ENCODE measurements at places on chromosomes 13 and 19.
A peak's percentile ranks its signal among the peaks of the same experiment; 100 is the strongest.

DNA sequence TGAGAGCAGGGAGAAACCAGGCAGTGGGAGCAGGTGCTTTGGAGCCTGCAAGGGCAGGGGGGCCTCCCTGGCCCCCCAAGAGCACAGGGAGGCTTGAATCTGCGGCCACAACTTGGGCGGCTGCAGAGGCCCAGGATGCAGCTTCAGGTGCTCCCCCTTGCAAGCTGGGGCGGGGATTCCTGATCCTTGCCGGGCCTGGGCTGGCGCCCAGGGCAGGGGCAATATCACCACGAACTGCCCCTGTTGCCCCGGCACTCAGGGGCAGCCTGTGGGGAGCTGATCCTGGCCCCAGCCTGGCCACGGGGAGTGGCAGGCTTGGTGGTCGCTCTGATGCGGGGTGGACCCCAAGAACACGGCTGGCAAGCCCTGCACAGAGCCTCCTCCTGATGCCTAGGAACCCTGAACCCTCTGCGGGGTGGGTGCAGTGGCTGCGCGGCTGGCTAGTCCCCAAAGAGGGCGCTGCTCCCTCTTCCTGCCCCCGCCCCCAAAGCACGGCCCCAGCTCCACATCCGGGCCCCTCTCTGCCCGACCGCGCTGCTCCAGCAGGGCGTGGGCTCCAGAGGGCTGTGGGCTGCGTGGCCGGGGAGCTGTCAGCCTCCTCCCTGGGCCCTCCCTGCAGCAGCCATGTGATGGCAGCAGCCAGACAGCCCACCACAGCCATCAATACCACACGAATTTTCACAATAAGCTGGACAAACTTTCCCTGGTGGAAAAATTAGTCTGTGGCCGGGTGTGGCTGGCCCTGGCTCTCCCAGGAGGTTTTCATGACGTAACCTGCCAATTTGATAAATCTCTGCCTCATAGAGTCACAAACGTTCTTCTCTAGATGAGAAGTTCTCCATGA is 21.0 kb downstream of the TNFSF9 start:
- DNase-seq, result peak; percentile 65

- DNase-seq, result no peak
These were observed 29.4 kb downstream of the RFXAP start for GRCh38 chr13:36848199-36848982.

DNA sequence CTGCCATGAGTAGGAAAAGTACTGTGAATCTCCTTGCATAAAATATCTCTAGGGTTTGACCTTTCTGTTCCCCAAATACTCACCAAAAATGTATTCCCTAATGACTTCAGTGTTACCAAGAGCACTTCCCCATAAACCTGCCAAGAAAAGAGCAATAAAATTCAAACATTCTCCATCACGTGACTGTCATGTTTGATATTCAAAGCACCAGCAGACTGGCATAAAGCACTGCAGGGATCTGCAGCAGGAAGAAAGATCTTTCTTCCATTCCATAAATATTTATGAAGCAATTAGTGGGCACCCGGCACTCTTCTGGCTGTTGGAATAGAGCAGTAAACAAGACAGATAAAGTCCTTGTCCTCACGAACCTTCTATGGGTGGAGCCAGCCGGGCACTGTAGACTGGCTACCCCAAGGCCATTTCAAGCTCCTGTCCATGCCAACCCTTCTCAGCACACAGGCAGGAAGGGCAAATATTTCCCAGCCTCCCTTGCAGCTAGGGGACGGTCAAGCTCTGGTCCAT is 20.3 kb downstream of the PLA2G4C start:
- no peak for DNase-seq

DNA sequence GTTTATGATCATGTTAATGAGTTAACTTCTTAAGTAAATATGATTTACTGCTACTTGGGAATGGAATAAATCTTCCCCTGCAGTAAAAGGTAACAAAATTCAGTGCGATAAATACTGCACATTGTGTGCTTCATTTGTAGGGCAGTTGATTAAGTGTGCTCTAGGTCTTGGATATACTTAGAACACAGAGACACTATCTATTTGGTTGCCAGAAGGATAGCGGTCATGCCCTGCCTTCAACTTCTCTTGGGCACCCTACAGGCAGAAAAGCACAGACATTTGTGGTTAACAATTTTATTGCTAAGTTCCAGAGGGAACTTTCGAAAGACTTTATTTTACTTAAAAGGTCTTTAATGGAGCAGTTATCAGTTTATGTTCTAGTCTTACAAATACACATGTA is 605.8 kb downstream of the PCDH9 start:
- no peak for DNase-seq

DNA sequence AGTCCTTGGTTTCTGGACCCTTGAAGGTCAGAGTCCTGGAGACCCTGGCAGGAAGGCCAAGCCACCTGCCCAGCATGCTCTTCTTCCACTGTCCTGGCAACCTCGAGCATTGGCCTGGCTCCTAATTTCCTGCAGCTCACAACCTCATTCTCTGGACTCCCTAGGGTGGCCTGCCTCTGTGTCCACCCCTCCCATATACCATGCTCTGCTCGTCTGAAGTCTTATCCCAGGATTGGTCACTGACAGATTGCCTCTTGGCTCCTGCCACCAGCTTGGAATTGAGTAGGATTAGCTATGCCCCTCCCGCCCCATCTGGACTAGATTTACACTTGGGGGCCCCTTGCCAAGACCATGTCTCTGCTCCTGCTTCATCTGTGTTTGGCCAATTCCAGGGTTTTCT is 17.1 kb upstream of the WASF3 start:
- no peak for DNase-seq

- no peak for DNase-seq
These were observed 274.9 kb downstream of the KCNRG start for GRCh38 chr13:50290186-50290585.

GRCh38 chr19:19602136-19602712 is 16.3 kb downstream of the PBX4 start:
- no peak for DNase-seq

GRCh38 chr13:92537471-92537870 is 689.1 kb upstream of the GPC6 start:
- DNase-seq, result no peak

DNA sequence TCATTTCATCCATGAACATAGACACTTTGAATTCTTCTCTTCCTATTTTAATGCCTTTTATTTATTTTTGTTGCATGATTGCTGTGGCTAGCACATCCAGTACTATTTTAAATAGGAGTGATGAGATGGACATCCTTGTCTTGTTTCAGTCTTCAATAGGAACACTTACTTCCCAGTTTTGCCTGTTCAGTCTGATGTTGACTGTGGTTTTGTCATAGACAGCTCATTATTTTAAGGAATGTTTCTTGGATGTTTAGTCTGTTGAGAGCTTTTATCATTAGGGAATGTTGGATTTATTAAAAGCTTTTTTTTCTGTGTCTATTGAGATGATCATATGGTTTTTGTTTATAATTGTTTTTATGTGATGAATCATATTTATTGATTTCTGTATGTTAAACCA is 586.6 kb downstream of the SLITRK1 start:
- DNase-seq, result no peak

- DNase-seq, result no peak
These were observed 3.3 kb downstream of the TULP2 start for GRCh38 chr19:48895226-48895625.

GRCh38 chr19:10068205-10068604 is 17.9 kb upstream of the SHFL start:
- DNase-seq, result no peak

DNA sequence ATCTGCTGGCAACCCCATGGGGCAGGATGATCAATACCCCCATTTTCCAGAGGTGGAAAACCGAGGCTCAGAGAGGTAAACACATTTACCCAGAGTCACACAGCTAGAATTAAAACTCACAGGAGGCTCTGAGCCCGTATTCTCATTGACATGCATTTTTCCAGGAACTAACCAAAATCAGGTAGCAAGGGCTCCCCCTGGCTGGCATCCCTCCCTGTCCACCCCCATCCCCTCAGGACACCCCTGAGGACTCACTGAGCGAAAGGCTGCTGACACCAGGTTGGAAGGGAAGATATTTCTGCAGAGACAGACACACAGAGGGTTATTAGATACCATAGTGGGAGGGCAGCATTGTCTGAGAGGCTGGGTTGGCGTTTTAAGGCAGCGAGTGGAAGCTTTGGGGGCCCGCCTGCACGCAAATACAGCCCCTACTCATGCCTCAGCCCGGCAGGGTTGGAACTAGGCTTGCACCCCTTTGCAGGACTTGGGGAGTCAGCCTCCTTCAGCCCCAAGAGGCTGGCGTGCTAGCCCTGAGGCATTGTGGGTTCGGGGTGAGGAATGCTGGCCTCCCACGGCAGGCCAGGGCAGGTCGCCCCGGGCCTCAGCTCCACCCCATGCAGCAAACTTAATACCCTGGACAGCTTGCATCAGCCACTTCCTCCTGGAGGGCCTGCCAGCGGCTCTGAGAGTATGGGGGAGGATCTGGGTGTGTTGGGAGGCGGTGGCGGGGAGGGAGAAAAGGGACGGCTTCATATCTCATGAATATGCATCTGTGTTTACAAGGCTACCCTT is 3.9 kb downstream of the SLC1A5 start:
- peak; percentile 17 for DNase-seq

DNA sequence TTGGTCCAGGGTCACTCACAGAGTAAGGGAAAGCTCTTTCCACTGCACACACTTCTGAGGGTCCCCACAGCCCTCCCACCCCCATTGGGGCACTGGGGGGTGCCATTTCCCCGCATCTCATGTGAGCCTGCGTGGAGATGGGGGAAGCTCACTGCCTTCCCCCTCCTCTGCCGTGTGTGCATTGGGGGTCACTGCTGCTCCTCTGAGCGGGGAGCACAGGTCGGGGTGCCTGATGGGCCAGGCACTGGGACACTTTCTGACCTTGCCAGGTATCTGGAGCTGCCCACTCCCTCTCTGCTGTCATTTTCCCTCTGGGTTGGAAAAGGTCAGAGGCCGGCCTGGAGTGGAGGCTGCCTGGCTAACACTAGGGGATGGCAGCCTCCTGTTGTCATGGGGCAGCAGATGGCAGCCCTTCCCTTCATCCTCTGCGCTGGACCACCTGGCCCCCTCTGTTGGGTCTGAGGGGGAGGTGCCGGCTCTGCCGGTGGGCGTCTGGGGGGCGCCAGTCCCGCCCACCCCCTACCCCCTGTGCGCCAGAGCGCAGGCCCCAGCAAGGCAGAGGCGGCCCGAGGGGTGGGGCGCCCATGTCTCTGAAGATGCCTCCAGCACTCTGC is 9.1 kb downstream of the SSBP4 start:
- no peak for DNase-seq

DNA sequence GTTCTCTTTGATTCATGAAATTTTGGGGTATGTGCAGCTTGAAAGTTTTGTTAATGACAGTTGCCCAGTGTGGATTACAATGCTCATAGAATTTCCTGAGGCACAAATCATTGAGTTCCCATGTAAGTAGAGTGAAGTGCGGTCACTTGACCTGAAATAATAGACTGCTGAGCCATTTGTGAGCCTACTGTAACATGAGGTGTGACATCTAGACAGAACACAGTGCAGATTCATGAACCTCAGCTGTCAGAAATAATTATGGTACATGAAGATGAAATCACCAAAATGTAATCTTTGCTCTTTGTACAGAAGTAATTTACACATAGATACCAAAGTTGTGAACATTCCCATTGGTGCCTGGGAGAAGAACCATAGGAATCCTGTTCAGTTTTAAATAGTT is 84.6 kb downstream of the DHRS12 start:
- DNase-seq, result no peak

GRCh38 chr19:50498219-50499056 is 12.6 kb downstream of the JOSD2 start:
- DNase-seq, result no peak

GRCh38 chr13:55816976-55817601 is 1323.6 kb upstream of the PRR20A start:
- DNase-seq, result no peak

DNA sequence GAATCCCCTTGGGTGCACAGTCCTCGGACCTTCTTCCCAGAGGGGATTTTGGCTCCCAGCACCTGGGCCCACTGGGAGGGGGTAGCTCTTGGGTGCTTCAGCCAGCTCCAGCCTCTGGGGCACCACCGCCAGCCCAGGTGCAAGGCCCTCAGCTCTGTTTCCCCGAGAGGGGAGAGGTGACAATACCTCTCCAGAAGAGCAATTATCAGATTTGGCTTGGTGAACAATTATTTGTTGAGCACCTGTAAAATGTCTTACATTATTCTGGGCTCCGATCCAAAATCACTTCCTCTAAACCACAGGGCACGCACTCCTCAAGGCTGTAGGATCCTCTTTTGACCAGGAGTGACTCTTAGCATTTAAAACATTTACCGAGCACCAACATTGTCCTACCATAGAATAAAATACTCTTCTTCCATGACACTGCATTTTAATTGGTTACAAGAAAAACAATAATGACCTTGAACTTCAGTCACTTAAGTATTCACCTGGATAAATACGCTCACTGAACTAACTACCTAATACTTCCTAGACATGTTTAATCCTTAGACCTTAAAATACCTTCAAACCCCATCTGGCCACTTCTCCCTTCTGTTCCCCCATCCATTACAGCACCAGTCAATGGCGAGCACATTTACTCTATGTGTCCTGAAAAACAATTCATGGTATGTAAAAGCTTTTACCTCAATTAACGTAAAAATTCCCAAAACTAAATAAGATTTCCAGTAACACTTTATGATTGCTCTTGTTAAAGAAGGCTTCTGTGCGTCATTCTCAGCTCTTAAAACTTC is 54.8 kb downstream of the ABCC4 start:
- DNase-seq, result no peak

- DNase-seq, result no peak
These were observed 57.4 kb upstream of the UBE2L5 start for GRCh38 chr13:30364876-30365275.

GRCh38 chr19:2455851-2456570 is 748 bp downstream of the LMNB2 start:
- DNase-seq, result peak; percentile 46

GRCh38 chr19:42270346-42271044 is 1.4 kb downstream of the CIC start:
- DNase-seq, result peak; percentile 73

- DNase-seq, result no peak
These were observed 312.1 kb upstream of the PCDH20 start for GRCh38 chr13:61727767-61728166.

GRCh38 chr19:6204212-6204611 is 68.7 kb downstream of the ACSBG2 start:
- no peak for DNase-seq

DNA sequence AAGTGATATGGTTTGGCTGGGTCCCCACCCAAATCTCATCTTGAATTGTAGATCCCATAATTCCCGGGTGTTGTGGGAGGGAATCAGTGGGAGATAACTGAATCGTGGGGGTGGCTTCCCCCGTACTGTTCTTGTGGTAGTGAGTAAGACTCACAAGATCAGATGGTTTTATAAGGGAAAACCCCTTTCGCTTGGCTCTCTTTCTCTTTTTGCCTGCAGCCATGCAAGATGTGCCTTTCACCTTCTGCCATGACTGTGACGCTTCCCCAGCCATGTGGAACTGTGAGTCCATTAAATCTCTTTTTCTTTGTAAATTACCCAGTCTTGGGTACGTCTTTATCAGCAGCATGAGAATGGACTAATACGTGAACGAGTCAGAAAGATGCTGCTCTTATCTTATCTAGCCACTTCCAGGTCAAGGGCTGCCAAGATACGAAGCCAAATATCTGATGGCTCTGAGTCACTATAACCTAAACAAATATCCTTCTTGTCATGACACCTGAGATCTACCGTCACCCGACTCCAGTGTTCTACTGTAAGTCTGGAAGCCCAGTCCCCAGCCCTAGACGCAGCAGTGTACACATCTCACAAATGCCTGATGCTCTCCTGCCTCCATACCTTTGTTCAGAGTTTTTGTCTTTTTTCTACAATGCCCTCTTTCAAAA is 45.9 kb downstream of the SLC15A1 start:
- DNase-seq, result no peak
